ENCODE measurements at places on chromosomes 1 and 21. TPM values are rescaled to one million over a fixed set of nuclear protein-coding genes. Genes with fewer than 3 reads are reported as not detected.
A peak's percentile ranks its signal among the peaks of the same experiment; 100 is the strongest.

DNA sequence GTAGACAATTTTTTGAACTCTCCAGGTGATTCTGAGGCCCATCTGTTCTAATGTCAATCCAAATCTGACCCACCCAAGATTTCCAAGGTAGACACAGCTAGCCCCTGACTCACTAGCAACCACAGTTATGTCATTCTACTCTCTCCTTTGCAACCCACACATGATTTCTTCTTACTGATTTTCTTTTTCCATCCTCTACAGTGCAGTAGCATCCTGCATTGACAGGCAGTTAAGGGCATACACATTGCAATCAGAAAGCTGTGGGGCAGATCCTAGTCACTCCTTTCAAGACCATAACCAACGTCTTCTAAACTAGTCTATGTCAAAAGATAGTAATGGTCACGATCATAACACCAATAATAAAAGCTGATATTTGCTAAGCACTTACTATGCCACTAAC, 54.2 kb downstream of the JAK1 start:
- DNase-seq, result no peak

DNA sequence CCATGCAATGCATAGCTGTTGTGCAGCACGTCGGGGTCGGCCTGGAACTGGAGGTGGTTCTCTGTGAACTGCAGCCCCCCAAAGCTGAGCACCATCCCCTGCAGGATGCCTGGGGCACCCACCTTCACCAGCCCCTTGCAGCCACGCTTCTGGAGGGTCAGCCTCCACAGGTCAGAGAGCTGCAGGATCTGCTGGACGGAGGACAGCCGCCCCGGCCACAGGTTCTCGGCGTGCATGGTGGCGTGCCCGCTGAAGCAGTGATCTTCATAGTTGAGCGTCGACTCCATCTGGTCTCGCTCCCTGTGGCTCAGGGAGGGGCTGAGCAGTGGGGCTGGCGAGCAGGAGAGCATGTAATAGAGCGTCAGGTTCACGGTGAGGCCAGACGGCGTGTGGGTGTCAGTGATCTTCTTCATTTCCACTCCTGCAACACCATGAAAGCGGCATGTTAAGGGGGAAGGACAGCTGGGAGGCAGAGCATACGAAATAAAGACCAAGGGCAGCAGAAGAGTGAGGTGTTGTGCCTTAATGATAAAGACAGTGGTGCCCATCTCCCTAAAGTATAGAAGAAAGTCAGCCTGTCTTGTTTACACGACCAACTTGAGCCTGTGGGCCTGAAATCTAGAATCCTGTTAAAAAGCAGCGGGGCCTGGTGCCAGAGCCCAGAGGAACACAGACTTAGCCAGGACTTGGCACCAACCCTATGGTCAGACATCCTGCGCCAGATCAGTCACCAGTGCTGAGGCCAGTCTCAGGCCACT, 3.0 kb downstream of the KIAA2013 start:
- DNase-seq, result no peak

DNA sequence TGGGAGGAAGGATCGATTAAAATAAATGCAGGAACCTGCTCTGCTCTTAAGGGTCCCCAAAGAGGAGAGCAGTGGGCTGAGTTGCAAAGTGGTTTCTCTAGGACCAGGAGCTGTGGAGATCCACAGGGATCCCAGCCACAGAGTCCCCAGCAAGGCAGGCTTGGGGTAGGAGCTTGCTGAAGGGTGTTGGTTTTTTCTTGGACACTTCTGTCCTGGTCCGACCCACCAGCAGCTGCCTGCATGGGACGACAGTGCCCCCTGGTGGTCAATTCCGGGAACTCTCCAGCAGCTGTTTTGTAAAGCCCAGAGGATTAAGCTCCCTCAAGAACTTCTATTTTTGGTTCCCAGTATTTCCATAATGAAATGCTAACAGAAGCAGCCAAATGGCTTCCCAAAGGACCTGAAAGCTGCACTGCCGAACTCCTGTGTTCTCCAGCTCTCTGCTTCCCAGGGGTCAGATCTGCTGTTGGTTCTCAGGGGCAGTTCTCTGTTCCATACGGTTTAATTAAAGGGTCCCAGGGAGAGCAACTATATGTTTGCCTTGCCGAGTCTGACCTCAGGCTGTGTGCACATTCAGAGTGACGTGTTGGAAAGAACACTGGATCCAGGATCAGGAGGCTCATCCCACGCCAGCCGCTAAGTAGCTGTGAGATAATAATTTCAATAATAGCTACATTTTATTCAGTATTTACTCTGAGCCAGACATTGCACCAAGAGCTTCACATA, 23.2 kb downstream of the NENF start:
- peak; percentile 89 for DNase-seq

GRCh38 chr1:67044631-67045270, 9.2 kb downstream of the SLC35D1 start:
- DNase-seq, result no peak

DNA sequence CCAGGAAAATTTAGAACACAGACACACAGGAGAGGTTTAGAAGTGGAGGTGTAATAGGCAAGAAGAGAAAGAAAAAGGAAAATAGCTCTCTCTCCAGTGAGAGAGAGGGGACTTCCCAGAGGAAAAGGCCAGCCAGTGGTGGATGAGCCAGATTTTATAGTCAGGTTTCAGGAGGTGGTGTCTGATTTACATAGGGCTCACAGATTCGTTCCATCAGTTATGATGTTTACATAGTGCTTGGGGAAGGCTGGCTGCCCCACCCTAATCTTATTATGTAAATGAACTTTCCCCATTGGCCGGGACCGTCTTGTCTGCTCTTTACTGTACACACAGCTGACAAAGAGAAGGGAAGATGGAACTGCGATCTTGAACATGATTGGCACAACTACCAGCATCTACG, 797.3 kb downstream of the PLA2G4A start:
- no peak for DNase-seq

GRCh38 chr1:43938892-43939587, 5.4 kb downstream of the ARTN start:
- DNase-seq, result no peak

- no peak for DNase-seq
Observed at GRCh38 chr1:5125208-5125607, 470.8 kb downstream of the AJAP1 start.

- DNase-seq, result no peak
Observed at GRCh38 chr21:46660505-46660904, 25.0 kb downstream of the PRMT2 start.

DNA sequence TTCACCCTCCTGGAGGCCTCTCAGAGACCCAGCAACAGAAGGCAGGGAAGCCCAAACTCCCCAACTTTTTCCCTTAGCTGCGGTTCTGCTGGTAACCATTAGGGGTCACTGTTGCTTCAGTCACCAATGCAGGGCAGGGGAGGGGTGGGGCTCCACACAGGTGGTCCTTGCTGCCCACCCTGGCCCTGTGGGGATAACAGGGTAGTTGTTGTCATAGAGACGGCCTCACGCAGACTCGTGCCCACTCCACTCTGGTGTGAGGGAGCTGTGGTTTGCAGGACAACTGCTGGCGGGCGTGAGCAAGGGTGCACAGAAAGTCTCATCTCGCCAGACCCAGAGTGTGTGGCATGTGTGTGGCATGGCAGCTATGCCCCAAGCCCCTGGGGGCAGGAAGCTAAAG, 19.9 kb downstream of the INSRR start:
- no peak for DNase-seq

GRCh38 chr1:20551161-20551560, 1.2 kb upstream of the FAM43B start:
- DNase-seq, result no peak

- DNase-seq, result no peak
Observed at GRCh38 chr1:31689854-31690253, 14.0 kb downstream of the COL16A1 start.

GRCh38 chr1:30599721-30600120, 123.7 kb downstream of the MATN1 start:
- no peak for DNase-seq

DNA sequence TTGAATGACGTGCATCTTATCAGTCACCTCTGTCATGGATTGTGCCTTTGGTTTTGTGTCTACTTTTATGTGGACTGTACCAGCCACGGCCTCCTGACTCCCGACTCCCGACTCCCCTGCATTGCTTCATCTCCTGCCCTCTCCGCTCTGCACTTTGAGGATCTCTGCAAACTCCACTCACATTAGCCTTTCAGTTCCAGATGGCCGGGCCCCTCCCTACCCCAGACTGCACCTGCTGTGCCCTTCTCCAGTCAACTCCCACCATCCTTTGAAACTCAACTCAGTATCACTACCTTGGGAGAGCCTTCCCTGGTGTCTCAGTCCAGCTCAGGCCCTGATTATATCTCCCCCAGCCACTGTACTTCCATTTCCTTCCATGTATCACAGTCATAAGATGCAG, 71.4 kb downstream of the MDM4 start:
- no peak for DNase-seq

- no peak for DNase-seq
Observed at GRCh38 chr1:3774276-3774945, 1.9 kb downstream of the SMIM1 start.

- peak; percentile 87 for DNase-seq
Observed at GRCh38 chr1:8873506-8874229, 4.8 kb downstream of the ENO1 start.

DNA sequence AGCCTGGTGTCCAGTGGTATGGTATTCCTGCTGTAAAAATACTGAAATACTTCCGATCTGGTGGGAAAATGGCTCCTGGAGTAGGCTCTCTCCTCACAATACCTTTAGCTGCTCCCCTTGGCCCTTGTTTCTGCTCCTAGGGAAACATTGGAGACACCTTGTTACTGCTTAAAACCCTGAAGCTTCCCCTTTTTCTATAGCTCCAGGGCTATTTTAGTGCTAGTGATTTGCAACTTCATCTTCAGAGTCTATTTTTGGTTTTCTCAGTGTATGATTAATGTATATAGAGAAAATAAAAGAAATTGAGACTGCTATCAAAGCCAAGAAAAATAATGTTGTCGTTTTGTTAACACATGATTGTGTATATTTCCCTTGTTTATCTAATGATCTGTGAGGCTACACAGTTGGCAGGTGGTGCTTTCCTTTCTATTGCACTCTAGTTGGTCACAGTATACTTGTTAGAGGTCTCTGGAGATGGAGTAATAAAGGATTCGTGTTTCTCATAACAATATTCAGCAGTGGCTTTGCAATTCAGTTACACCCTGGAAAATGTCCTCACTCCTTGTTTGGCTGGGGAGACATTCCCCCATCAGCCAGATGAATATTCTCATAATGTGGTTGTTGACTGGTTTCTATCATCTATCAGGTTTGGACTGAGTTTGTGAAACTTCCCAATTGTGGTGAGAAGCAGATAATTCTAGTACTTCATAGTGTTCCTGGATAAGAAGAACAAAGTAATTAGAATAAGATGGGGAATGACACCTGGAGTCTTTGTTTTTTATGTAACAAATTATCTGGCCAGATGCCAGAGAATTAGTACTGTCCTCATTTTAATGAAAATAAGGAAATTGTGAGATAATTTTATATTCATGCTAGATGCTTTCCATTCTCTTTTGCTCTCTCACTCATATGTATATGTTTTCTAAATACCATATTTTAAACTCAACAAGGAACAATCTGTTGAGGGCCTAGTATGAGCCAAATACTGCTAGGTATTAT, 44.8 kb upstream of the CACYBP start:
- DNase-seq, result no peak

DNA sequence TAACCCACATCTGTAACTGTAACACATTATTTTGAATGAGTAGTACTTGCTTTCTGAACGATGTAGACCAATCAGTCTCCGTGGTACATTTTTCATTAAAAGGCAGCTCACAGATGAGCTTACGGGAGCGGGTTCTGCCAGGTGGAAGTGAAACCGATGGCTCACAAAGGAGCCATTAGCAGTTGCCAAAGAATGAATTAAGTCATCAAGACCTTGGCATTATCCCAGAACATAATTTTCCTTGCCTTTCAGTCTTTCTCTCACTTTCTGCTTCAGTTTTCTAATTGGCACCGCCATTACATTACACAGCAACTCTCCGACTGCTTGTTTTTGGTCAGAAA, 33.5 kb upstream of the UTS2 start:
- DNase-seq, result no peak

DNA sequence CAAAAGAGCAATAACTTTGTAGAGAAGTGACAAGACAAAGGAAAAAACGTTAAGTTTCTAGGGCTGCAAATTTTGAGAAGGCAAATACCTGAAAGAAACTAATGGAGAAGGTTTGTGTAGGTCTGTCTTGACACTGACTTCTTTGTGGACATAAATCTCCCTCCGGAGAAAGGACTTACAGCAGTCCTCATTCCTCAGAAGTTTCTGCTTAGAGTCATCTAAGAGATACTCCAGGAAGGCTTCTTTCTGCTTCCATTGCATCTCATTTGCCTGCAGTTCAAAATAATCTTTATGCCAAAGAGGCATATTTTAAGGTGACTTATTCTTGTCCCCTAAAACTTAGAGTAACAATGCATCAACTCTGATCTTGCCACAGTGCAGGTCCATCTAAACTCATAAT, 4.4 kb upstream of the C4BPB start:
- DNase-seq, result no peak

DNA sequence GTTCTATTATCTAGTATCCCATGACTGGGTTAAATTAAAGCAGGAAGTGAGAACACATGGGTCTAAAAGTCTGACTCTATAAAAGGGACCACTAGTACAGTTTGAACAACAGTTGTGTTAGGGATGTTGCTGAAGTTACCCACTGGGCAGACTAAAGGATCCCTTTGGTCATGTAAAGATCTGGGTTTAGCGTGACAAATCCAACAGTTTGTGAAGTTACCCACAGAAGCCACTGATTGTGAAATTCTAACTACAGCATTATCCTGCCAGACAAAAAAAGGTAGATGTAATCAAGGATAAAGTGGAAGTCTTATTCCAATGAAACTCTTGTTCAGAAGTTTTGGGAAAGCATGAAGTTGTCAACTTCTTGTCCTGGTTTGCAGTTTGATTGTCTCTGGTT, 5.7 kb downstream of the QSOX1 start:
- DNase-seq, result no peak

DNA sequence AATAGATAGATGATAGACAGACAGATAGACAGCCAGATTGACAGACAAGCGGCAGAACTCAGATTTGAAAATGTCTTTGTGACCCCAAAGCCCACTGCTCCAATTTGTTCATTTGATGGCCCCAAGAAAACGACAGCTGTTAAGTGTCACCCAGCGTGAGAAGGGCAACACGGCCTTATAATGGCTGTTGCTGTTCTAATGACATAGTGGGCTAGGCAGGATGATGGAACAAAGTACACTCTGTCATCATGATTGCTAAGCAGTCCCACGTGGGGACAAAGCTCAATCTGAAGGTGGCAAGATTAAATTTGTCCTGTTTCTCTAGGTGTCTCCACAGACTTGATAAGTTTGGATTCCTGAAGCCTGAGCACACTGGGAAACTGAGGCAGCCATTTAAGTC, 112.9 kb downstream of the DAB1 start:
- no peak for DNase-seq

LY9 gene
- 1.8 TPM for total RNA-seq

NPL gene
- 94.5 TPM for total RNA-seq

POU3F1 gene
- not detected for total RNA-seq

SHCBP1L gene
- total RNA-seq, result not detected

FBXO2 gene
- total RNA-seq, result not detected

KRTAP19-3 gene
- not detected for total RNA-seq

GPR52 gene
- total RNA-seq, result 8.3 TPM

CFHR2 gene
- total RNA-seq, result not detected

TRAF3IP3 gene
- total RNA-seq, result 2.3 TPM

KANK4 gene
- not detected for total RNA-seq

PTGFR gene
- 0.40 TPM for total RNA-seq

TFF2 gene
- not detected for total RNA-seq
